ENCODE measurements at places on chromosomes 3 and 15.

GRCh38 chr3:45610119-45610518, 15.6 kb downstream of the LIMD1 start:
- no peak for DNase-seq

DNA sequence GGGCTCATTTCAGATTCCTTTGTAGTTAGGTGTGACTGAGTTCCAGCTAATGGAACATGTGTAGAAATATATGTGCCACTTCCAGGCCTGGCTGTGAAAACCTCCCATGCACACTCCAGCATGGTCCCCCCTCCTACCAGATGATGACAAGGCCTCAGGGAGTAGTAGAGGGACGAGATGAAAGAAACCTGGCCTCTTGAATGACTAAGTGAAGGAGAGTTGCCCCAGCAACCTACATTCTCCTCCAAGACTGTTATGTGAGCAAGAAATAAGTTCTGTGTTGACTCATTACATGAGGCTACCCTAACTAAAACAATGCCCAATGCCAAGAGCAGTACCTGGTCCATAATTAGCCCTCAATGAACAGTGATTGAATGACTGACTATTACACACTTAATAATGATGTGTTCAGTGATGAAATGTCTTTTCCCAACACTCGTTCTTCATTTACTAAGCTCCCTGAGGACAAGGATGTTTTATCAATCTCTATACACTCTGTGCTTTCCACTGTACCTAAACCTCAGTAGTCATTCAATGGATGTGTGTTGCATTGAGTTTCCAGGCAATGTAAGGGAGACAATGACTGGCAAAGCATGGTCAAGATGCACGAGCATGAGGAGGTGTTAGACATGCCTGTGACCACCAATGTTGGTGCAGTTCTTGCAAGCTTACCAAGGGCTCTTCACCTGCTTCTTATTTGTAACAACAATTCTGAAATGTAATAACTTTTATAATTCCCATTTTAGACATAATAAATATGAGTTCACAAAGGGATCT, 62.0 kb upstream of the BCL6 start:
- DNase-seq: no peak

- DNase-seq: no peak
Observed at GRCh38 chr3:9028134-9028533, 64.9 kb upstream of the RAD18 start.

DNA sequence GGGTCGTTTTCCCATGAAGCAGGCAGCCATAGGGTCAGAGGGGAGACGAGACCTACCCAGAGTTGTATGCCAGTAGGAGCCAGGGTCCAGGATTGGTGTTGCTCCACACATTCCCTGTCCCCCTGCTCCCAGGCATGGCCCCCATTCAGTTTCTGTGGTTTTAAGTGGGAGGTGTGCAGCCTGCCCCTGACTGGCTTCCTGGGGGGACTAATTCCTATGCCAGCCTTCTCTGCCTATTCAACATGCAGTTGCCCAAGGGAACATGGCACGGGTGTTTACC, 126.3 kb downstream of the EEFSEC start:
- no peak for DNase-seq

DNA sequence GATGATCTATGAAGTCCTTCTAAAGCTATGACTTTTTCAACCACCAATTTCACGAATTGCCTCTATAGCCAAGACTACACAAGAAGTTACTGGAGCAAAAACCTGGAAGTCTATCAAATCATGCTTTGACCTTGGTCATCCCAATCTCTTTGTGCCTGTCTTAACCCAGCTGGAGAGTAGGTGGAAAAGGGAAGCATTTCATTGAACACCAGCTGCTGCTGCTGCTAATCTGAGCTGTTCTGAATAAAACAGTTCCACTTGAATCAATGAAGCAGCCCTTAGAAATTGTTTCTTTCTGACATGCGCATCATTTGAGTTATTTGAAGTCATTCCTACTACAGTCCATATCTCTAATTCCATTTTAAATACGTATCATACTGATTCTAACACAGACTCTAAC, 7.3 kb upstream of the UBE3A start:
- DNase-seq: no peak

- DNase-seq: no peak
Observed at GRCh38 chr3:60301142-60301541, 950.1 kb downstream of the FHIT start.

GRCh38 chr3:149428087-149428486, 46.4 kb upstream of the TM4SF4 start:
- no peak for DNase-seq
